ENCODE measurements at places on chromosomes 7 and 10.
A peak's percentile ranks its signal among the peaks of the same experiment; 100 is the strongest.

DNA sequence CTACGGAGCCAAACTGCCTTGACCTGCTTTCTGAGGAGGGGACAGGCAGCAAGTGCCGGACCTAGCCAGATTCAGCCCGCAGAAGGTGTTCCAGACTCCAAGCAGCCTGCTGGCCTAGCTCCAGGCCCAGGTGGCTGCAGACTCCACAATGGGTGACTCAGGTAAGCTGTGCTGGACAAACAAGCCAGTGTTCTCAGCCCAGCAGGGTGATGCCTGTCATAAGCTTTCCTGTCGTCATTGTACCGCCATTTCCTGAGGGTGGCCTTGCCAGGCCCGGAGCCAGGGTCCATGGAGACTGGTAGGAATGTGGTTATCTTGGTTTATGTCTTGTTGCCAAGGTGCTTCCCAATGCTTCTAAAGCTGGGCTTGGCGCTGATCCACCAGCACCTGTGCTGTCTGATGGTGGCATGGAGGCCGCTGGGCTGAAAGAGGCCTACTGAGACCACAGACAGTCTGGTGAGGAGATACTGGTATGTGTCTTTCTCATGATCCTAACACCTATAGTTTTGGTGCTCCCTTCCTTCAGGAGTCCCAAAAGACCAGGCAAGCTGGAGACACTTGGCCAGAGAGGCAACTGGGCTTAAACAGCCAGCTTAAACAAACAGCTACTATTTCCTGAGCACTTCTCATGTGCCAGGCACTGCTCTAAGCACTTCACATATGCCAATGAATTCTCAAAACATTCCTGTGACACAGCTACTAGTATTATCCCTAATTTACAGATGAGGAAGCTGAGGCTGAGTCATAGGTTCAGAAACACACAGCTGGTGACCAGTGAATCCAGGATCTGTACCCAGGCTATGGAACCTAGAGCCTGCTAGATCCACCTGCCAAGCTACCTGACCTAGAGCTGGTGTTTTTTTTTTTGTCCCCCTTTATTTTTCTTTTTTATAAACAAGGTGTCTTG, 42.0 kb downstream of the ZC3HC1 start:
- DNase-seq, result no peak

GRCh38 chr7:24912874-24913514, 67.0 kb downstream of the OSBPL3 start:
- DNase-seq, result peak; percentile 46

- DNase-seq, result no peak
Observed at GRCh38 chr7:77679608-77680007, 16.7 kb upstream of the RSBN1L start.

GRCh38 chr10:123346581-123346980, 192.4 kb downstream of the BUB3 start:
- DNase-seq, result no peak

DNA sequence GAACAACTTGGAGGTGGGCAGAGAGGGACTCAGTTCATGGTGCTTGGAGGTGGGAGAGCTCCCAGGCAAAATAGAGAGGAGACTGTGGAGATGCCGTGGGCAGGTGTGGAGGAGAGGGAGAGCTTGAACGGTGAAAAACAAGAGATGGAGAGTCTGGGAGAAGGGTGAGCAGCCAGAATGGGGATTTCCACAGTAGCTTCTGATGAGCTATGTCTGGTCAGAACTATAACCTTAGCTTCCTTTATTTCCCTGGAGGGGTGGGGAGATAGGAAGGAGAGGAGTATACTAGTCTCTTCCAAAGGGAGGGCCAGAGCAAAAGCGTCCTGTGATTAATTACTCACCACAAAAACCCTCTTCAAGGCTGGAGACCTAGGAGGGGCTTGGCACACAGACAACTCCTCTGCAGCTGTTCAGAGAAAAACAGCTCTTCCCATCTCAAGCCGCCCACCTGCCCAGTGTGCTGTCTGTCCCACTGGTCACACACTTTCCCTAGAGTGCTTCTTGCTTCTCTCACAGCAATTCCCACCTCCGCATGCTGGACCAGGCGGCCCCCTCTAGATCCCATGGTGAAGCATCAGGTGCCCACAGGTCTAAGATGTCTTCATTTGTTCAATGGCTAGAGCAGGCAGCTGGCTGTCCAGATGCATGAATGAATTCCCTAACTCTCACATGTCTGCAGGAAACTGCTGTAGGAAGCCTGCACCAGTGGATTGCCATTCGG, 41.9 kb downstream of the TAS2R41 start:
- no peak for DNase-seq

- DNase-seq, result no peak
Observed at GRCh38 chr10:59857921-59858320, 48.4 kb downstream of the CCDC6 start.

GRCh38 chr10:118407777-118408176, 65.7 kb upstream of the FAM204A start:
- DNase-seq, result no peak

DNA sequence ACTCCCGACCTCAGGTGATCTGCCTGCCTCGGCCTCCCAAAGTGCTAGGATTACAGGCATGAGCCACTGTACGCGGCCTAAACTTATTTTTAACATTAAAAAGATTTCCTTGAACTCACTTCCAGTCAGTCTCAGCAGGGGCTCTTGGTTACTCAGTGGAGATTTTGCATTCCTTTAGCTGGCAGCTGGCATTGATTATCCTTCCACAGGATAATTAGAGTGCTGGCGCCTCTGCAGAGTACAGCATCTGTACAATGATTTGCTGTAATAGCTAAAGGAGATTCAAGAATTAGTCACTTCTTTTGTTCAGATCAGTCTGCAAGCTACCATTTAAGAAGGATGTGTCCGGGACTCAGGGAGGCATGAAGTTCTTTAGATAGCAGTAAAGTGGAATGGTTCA, 125.0 kb upstream of the NPY start:
- no peak for DNase-seq

- no peak for DNase-seq
Observed at GRCh38 chr10:7333961-7334641, 76.7 kb downstream of the SFMBT2 start.

- no peak for DNase-seq
Observed at GRCh38 chr10:76302961-76303630, 871.7 kb downstream of the LRMDA start.

GRCh38 chr7:69208848-69209247, 389.4 kb upstream of the AUTS2 start:
- no peak for DNase-seq
